Inflammatory macrophage treated with lipopolysaccharide for 4 hours (primary cell): ENCODE measurements at places on chromosomes 6 and 20.

DNA sequence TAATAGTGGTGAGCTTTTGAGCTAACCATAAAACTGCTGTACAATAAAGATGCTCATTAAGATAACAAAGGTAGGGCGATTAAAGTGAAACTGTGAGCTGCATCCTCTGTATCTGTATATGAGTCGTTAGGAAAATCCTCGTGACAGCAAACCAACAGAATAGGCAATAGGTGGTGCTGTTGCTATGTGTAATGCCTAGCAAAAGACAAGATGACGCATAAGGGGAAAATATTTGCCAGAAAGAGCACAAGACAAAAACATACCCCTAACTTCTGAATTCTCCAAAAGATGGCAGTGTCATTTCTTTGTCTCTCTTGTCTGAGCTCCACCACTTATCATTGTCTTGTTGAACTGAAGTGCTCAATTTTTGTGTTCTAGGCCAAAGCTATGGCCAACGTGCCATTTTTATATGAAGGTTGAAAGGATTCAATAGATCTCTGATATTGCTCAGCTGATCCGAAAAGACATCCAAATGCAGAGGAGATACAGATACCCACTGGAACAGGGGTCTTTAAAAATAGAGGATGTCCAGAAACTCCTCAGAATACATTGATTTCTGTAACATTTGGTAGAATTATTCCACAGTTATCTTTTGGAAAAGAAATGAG lies 56.3 kb upstream of the ANKEF1 start:
- peak; percentile 86 for DNase-seq

GRCh38 chr20:25057234-25058050 lies 497 bp downstream of the ACSS1 start:
- DNase-seq: peak; percentile 71

DNA sequence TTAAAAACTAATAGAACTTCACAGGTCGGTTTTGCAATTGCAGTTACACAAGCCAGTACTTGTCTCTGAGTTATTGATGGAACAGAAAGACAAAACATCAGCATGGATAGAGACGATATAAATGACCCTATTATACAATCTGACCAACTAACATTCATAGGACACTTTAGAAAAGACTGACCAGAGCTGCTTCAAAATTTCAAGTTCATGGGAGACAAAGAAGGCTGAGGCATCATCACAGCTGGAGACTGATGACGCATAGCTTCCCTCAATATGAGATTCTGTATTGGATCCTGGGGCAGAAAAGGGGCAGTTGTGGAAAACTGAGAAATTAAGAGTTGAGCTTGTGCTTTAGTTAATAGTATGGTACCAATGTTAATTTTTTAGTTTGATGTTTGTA lies 174.0 kb downstream of the THBS2 start:
- no peak for DNase-seq

DNA sequence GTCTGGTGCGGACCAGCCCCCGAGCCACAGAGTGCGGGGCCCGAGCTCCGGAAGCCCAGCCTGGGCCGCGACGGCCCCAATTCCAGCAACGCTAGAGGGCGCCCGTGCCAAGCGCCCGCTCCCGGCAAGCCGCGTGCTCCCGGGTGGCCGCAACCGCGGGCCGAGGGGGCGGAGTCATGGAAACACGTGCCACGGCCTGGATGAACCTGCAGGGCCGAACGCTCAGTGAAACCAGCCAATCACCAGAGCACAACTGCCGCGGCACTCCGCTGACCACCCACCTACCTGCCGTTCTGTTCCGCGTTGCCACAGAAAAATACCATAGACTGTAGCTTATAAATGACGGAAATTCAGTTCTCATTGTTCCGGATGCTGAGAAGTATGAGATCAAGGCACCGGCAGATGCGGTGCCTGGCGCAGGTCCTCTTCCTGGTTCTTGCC lies 85.7 kb upstream of the FOXC1 start:
- peak; percentile 35 for DNase-seq

DNA sequence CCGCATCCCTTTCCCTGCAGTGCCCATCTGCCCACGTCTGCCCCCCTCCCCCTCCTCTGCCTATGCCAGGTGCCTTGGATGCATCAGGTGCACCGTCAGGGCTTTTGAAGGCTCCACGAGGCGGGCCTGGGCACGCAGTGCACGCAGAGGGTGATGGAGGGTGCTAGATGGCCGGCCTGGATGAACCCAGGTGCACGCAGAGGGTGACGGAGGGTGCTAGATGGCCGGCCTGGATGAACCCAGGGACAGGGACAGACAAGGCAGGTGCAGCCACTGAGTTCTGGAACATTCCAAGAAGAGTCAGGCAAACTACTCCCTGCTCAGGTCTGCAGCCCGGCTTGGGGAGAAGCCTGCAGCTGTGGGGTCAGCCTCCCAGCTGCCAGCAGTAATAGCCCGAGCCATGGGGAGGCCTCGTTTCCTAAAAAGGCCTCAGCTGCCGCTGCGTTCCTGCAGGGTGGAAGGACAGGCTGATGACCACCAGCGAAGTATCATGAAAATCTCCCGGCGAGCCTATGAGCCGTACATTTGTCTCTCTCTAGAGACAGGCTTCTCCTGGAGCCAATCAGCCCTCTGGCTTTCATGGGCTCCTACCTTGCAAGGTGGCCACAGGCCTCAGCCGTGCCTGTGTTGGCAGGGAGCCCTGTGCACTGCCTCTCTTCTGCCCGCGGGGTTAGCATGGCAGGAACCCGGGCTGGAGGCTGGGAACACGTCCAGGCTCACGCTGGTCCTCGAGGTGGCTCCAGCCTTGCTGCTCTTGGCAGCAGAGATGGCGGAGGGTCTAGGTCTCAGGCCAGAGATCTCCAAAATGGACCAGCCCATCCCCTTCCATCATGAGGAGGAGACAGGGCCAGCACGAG lies 29.6 kb downstream of the NTSR1 start:
- no peak for DNase-seq

GRCh38 chr6:28585335-28585734 lies 59.7 kb downstream of the GPX5 start:
- no peak for DNase-seq

- DNase-seq: no peak
These were observed 114.8 kb downstream of the PRND start for GRCh38 chr20:4836473-4836872.

DNA sequence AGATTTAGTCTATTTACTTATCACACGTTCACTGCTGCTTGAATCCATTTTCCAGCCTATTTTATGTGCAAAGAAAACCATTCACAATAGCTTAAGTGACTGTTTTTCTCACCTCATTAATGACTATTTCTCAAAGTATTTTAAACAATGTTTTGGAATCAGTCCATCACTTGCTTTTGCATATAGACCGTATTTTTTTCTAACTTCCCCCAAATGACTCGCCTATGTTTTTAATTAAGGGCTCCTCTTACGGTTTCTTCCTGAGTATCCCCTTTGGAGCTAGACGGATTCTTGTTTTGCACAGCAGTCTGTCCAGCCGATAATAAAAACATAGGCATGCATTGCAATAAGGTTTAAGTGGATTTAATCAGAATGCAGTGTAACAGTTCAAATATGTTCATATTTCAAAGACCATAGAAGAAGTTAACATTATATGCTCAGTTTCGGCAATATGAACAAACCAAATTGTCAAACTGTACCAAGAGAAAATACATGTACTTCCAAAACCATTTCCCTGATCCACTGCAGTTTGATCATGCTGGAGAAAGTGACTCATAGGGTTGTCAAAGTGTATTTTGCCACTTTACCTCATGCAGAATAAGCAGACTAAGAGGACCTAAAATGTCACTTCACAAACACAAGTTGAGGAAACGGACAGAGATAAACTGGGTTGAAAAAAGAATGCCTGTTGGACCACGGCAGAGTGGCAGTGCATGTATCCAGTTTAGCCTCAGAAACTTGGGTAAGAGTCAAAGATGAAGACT lies 66.4 kb downstream of the HMGN3 start:
- DNase-seq: no peak

- no peak for DNase-seq
These were observed 44.6 kb downstream of the SRC start for GRCh38 chr20:37390503-37390890.

- no peak for DNase-seq
These were observed 275.1 kb upstream of the PRDM1 start for GRCh38 chr6:105810922-105811482.

GRCh38 chr20:61442075-61442670 lies 190.1 kb downstream of the CDH4 start:
- no peak for DNase-seq

- no peak for DNase-seq
These were observed 41.8 kb upstream of the MTRF1L start for GRCh38 chr6:153044295-153044694.

GRCh38 chr6:138824482-138825144 lies 28.7 kb downstream of the ECT2L start:
- no peak for DNase-seq

DNA sequence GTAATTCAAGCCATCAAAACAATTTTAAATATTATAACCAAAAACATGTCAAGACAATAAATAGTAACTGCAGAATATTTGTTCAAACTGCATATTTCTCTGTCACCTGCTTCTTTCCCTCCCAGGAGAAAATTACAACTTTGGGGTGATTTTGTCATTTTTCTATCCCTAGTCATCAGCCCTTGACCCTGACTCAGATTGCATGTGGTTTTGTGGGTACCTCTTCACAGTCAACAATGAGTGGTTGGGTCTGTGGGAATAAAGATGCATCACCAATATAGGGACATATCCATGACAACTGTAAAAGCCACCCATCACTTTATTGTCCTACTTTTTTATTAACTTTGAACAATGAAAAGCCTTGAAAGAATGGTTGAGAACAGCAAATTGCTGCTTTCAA lies 7.3 kb downstream of the COL10A1 start:
- no peak for DNase-seq

DNA sequence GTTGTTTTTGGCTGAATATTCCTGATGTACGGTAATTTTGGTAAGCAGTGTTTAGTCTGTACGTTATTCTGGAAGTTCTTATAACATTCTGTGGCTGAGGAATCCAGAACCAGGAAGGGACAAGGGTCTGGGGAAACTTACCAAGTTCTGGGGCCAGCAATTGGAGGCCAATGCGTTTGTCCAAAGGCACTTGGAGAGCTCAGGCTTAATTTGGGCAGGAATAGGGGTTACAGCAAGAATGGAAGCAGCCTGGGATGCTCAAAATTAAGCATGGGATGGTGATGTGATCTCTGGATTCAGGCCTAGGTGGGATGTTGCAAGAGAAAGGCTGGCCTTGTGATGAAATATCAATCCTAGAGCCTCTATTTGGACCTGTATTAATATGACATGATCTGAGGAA lies 235.2 kb upstream of the NOX3 start:
- no peak for DNase-seq
